ENCODE measurements at places on chromosomes 7 and 10.

GRCh38 chr10:6171881-6172695 is 30.6 kb upstream of the PFKFB3 start:
- DNase-seq = no peak

GRCh38 chr7:102042016-102042656 is 224.7 kb downstream of the CUX1 start:
- no peak for DNase-seq

DNA sequence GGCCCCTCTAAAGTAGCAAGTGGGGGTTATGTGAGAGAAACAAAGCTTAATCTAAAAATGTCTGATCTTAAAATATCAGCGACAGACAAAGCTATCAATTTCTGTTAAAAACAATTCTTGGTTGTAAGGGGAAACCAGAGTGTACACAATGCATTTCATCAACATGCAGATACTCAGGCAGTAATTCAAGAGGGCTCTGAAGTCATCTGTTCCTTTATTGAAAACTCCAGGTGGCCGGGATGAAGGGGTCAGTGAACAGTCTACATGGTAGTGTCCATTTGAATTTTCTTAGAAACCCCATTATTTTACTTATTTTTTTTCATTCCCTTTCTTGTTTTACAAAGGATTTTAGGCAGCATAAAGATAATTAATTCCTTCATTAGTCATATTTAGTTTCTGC is 36.7 kb upstream of the BTBD16 start:
- no peak for DNase-seq

GRCh38 chr7:148163246-148163645 is 427.3 kb upstream of the C7orf33 start:
- DNase-seq = no peak

GRCh38 chr7:88357294-88357693 is 50.6 kb upstream of the STEAP4 start:
- DNase-seq = peak; percentile 21

- DNase-seq = no peak
These were observed 145.6 kb upstream of the ZNF32 start for GRCh38 chr10:43794181-43794815.

GRCh38 chr7:75711656-75712514 is 26.9 kb downstream of the HIP1 start:
- no peak for DNase-seq

DNA sequence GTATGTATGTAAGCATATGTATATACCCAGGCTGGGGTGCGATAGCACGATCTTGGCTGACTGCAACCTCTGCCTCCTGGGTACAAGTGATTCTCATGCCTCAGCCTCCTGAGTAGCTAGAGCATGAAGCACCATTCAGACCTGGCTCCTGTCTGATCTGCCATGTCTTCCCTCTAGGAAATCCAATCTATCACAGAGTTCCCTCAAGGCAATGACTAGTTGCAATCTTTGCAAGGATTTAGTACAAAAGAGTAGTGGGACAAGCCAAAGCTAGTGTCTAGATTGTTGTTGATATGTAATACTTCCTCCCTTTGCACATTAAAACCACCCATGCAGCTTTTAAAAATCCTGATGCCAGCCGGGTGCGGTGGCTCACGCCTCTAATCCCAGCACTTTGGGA is 60.5 kb upstream of the PRKAR2B start:
- DNase-seq = no peak

DNA sequence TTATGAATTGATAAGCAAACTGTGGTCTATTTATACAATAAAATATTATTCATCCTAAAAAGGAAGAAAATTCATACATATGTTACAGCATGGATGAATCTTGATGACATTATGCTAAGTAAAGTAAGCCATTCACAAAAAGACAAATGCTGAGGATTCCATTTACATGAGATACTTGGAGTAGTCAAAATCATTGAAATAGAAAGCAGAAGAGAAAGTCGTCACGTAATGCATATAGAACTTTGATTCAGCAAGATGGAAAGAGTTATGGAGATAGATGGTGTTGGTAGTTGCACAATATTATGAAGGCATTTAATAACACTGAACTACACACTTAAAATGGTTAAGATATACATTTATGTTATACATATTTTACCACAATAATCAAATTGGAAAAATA is 309.7 kb upstream of the KLF6 start:
- no peak for DNase-seq

DNA sequence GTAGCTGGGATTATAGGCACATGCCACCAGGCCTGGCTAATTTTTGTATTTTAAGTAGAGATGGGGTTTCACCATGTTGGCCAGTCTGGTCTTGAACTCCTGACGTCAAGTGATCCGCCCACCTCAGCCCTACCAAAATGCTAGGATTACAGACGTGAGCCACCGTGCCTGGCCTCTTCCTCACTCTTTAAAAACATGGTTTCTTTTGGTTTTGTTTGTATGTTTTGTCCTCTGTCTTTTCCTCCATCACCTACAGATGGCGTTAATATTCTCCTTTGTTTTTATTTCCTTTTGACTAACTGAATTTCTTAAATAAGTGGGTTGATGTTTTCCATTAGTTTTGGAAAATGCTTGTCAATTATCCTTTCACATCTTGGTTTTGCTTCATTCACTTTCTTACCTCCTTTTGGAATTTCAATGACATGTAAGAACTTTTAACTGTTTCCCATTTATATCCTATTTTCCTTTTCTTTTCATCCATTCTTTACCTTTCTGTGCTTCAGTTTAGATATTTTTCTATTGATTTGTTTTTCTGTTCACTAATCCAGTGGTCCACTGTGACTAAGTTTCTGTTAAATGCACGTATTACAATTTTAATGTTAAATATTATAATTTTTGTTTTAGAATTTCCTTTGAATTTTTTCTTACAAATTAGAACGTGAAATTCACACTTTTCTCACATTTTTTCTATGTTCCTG is 104.1 kb downstream of the ZNF467 start:
- DNase-seq = no peak

- no peak for DNase-seq
These were observed 16.3 kb downstream of the RBM33 start for GRCh38 chr7:155660758-155661093.

- DNase-seq = no peak
These were observed 19.4 kb upstream of the TMEM72 start for GRCh38 chr10:44891721-44892120.

DNA sequence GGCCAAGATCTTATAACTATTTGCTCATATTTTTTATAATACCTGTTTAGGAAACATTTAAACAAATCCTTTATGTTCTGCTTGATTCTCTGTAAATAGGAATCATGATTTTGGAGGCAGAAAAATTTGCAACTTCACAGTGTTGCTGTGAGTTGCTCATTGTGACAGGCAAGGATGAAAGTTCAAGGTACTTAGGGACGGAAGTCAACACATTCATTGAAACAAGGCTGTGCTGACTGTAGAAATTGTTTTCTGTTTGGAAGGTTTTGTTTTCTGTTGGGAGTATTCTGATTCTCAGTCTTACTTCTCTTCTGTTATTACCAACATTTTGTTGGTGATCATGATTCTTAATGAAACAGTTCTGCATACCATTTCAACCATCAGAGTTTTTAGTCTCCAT is 54.9 kb downstream of the FANK1 start:
- DNase-seq = no peak

DNA sequence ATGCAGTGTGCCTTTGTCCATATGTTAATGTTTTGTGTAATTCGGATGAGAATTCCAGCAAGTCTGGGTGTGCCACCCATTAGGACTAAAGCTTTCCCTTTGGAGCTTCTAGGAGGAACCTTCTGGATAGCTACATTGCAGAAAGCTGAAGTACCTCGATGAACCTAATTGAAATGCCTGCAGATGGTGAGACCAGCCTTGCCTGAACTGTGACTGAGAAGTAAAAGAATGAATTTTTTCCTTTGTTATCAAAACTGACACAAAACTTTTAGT is 31.1 kb upstream of the FBXW4 start:
- no peak for DNase-seq

- DNase-seq = no peak
These were observed 64.9 kb downstream of the MYOF start for GRCh38 chr10:93417266-93417665.

- no peak for DNase-seq
These were observed 102.2 kb upstream of the NANOS1 start for GRCh38 chr10:118927321-118927720.

- no peak for DNase-seq
These were observed 98.2 kb upstream of the PDGFA start for GRCh38 chr7:617614-618538.

DNA sequence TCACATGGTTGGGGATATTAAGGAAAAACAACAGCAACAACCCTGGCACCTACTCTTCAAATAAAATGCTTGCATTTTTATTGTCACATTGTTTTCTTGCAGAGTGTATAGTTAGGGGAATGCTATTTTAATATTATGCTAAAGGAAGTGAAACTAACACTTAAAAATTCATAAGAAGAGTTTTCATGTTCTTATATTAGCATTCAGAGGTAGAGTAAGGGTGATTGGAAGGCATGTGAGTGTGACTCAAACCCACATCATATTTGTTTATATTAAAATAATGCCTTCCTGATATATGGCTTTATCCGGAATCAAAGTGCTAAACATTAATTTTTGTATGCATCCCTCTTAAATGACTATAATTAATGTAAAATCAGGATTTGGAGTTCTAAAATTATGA is 59.8 kb upstream of the TES start:
- DNase-seq = no peak

- DNase-seq = no peak
These were observed 24.0 kb downstream of the KCNMA1 start for GRCh38 chr10:77613476-77614130.

DNA sequence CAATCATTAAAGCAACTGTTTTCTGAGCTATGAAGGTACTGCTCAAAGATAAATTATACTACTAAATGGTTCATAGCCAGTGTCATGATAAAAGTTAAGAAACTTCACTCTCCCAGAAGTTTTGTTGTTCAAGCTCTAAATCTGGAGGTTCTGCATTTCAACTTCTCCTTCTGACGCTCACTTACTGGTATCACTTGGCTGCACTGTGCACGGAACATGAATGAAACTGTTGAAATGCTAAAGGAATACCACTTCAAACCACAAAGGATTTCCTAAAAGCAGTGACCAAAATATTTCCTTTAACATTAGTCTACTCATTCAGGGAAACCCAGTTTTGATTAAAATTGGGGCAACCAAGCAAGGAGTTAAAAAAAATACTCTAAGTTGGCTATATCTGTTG is 93.6 kb downstream of the UBE2H start:
- no peak for DNase-seq

DNA sequence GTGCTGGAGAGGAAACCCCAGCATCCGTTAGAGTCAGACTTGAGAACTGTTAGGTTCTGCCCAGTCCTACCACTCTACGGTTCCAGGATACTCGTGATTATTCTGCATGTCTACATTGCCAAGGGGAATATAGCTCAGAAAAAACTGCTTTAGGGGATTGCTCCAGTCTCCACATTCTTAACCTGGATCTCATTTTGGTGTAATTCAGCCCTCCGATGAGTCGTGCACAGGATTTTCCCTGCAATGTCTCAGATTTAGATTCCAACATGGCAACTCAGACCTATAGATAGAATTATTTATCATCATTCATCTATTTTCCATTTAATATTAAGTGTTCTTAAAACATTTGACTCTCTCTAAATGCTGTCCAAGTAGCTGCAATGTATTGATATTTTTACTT is 121.1 kb upstream of the ZEB1 start:
- no peak for DNase-seq

DNA sequence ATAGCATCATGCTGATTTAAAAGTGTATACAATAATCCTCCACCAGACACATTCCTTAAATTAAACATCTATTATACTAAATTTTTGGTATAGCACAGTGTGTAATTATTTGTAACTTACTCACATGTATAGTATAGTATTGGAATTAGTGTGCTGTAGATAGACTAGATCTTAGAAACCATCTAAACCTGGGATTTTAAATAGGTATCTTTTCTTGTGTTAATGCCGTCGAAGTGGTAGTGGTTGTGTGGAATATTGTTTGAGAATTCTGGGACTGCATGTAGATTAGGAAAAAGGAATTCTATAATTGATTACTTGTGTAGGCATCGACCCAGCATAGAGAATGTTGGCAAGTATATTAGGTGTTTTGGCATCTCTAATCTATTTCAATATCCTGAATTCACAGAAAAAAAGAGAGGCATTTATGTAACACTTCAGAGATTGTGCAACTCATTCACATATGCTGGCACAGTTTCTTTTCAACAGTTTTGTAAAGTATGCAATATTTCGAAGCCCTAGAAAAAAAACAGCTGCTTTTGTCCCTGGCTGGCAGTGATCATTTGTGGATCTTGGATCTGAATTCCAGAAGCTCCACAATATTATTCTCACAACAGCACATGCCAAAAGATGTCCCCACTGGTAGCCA is 145.5 kb upstream of the AGR3 start:
- no peak for DNase-seq

- no peak for DNase-seq
These were observed 343.0 kb upstream of the SEMA3D start for GRCh38 chr7:85529831-85530230.

DNA sequence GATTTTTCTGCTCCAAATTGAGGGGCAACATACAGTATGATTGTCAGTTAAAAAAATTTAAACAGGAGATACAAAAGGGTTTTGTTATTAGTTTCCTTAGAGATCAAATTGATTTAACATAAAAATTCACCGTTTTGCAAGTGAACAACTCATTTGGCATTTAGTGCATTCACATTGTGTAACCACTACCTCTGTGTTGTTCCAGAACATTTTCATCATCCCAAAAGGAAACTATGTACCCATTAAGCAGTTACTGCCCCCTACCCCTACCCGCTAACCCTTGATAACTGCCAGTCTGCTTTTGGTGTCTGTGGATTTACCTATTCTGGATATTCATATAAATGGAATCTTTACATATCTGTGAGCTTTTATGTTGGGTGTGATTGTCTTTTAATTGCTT is 3.1 kb downstream of the ZRANB1 start:
- no peak for DNase-seq

DNA sequence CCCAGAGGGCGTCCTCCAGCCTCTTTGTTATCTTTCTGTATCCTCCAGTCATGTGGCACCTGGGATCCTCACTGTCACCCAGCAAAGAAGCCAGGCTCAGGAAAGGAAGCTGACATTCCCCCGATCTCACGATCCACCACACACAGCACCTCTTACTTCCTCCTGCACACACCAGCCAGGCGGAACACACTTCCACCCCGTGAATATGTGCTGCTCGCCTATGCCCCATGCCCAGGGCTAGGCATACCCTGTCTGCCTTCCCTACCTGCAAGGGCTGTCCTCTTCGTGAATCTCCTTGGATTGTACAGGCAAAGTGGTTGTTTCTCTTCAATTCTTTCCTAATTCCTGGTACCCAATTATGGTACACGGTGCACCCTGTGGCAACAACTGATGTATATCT is 191.0 kb downstream of the TNS3 start:
- DNase-seq = no peak

- no peak for DNase-seq
These were observed 92.8 kb downstream of the CPXM2 start for GRCh38 chr10:123798856-123799255.

- peak; percentile 97 for DNase-seq
These were observed 98.8 kb downstream of the CHST15 start for GRCh38 chr10:123994417-123995081.
